Naive thymus-derived CD4-positive, alpha-beta T cell (primary cell): ENCODE measurements at places on chromosomes 2 and 18. TPM values are rescaled to one million over a fixed set of nuclear protein-coding genes. Genes with fewer than 3 reads are reported as not detected.

- H3K27ac ChIP-seq: no peak overlapping the region
- DNase-seq: no peak
- no peaks in the 10 kb centered on the region for H3K4me1 ChIP-seq
- no peaks in the 10 kb centered on the region for H3K27me3 ChIP-seq
Measured at GRCh38 chr18:30982285-30982992, 60.1 kb downstream of the DSC3 start.

- no peaks in the 10 kb centered on the region for H3K27me3 ChIP-seq
- no peaks in the 10 kb centered on the region for H3K36me3 ChIP-seq
- H3K4me3 ChIP-seq: no peak overlapping the region
Measured at GRCh38 chr2:235091421-235091820, 139.6 kb downstream of the SH3BP4 start.

GRCh38 chr18:33761363-33761762, 183.3 kb downstream of the ASXL3 start:
- H3K4me3 ChIP-seq: no peak overlapping the region
- no peak for DNase-seq
- H3K27ac ChIP-seq: no peak overlapping the region
- no peaks in the 10 kb centered on the region for H3K4me1 ChIP-seq

The CHPF gene
- 14.9 and 15.3 TPM in 2 replicates for total RNA-seq

The MAP3K19 gene
- 0.64 TPM for total RNA-seq

DNA sequence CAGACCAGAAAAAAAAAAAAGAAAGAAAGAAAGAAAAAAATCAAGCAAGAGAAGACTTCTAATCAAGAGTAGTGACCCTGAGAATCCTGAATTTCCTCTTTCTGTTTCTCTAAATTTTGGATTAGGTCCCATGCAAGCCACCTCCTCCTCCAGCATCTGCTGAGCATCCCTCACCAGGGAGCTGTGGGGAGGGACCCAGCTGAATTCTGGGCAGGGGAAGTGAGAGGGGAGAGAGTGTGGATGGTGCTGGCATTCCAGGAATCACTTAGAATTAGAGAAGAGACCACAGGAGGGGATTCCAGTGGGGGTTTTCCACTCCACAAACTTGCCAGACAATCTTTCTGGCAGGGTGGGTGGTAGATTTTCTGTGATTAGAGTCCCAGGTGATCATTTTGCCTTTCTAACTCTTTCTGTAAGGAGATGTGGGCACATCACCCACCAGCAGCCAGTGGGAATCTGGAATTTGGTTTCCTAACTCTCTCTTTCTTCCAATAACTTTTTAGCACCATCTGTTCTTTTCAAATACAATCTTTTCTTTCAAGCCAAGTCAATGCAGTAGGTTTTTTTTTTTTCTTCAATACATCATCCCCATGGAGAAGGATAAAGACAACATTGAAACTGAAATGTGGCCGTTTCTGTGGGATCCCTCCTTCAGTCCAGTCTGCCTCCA, 279.2 kb downstream of the CLIP4 start:
- no peaks in the 10 kb centered on the region for H3K27me3 ChIP-seq
- no peaks in the 10 kb centered on the region for H3K36me3 ChIP-seq
- H3K27ac ChIP-seq: no peak overlapping the region
- no peaks in the 10 kb centered on the region for H3K4me1 ChIP-seq

- no peak overlapping the region for H3K4me3 ChIP-seq
- H3K36me3 ChIP-seq: no peaks in the 10 kb centered on the region
- no peak for DNase-seq
Measured at GRCh38 chr2:26612034-26612433, 29.1 kb downstream of the CIB4 start.

GRCh38 chr2:192277494-192278109, 82.9 kb upstream of the TMEFF2 start:
- no peak overlapping the region for H3K27ac ChIP-seq
- no peaks in the 10 kb centered on the region for H3K36me3 ChIP-seq
- no peak for DNase-seq
- H3K4me1 ChIP-seq: no peaks in the 10 kb centered on the region
- no peaks in the 10 kb centered on the region for H3K27me3 ChIP-seq

GRCh38 chr18:55641486-55641885, 53.5 kb upstream of the TCF4 start:
- H3K4me3 ChIP-seq: no peak overlapping the region
- no peak for DNase-seq
- H3K27ac ChIP-seq: no peak overlapping the region

The HOXD10 gene
- not detected for total RNA-seq

GRCh38 chr2:142796588-142796987, 80.9 kb upstream of the KYNU start:
- H3K36me3 ChIP-seq: no peaks in the 10 kb centered on the region
- no peak for DNase-seq
- no peaks in the 10 kb centered on the region for H3K4me1 ChIP-seq
- H3K27ac ChIP-seq: no peak overlapping the region
- H3K27me3 ChIP-seq: no peaks in the 10 kb centered on the region
- H3K4me3 ChIP-seq: no peak overlapping the region

GRCh38 chr2:191682126-191682525, 4.2 kb downstream of the NABP1 start:
- no peaks in the 10 kb centered on the region for H3K27me3 ChIP-seq
- DNase-seq: no peak
- no peak overlapping the region for H3K27ac ChIP-seq
- H3K36me3 ChIP-seq: peaks cover 37% of the 10 kb centered on the region

DNA sequence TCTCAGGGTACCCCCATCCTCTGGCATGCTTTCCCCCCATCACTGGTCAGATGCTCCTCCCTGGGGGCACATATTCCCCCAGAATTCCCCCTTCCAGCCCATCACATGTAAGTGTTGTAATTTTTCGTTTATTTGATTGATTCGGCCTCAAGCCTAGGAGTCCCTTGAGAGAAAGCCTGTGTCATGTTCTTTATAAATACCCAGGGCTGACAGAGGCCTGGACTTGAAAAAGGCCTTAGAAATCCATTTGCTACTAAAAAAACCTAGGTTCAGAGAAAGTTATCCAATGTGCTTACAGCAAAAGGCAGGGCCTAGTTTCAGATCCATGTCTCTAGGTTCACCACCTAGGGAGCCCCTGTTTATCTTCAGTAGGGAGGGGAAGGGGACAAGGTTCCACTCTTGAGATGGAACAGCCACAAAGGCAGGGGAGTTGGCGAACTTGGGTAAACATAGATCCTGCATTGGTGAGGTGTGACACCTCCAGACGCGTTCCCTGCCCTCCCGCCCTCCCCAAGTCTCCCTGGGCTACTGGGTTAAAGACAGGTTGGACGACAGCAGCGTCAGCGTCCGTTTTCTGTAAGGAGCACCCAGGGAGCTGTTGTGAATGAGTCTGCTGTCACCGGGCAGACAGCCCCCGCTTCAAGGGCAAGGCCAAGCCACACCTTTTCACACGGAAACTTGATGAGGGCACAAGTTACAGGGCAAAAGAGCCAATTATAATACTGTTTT, 147.8 kb downstream of the EN1 start:
- H3K27ac ChIP-seq: no peak overlapping the region
- H3K27me3 ChIP-seq: no peaks in the 10 kb centered on the region
- no peaks in the 10 kb centered on the region for H3K4me1 ChIP-seq
- no peak overlapping the region for H3K4me3 ChIP-seq
- no peak for DNase-seq

The IL36A gene
- total RNA-seq: 1.6 TPM

DNA sequence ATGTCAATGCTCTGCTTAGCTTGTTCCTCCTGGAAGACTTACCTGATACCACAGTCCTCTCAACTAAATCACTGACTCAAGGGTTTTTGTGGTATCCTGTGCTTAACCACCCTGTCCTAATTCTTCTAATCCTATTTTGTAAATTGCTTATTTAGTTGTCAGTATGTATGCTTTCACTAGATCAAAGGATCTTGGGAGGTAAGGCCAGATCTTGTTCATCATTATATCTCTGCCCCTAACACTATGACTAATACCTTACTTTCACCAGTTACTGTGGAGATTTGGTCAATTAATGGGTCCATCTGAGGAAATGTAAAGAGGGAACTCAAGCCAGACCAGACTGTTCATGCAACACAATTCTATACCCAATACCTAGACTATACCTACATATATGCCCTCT, 203.2 kb downstream of the GULP1 start:
- H3K27ac ChIP-seq: no peak overlapping the region
- no peak overlapping the region for H3K4me3 ChIP-seq
- no peak for DNase-seq
- H3K36me3 ChIP-seq: no peaks in the 10 kb centered on the region
- H3K4me1 ChIP-seq: no peaks in the 10 kb centered on the region

The SCYGR7 gene
- not detected for total RNA-seq
